ENCODE measurements at places on chromosomes 1 and 21.

DNA sequence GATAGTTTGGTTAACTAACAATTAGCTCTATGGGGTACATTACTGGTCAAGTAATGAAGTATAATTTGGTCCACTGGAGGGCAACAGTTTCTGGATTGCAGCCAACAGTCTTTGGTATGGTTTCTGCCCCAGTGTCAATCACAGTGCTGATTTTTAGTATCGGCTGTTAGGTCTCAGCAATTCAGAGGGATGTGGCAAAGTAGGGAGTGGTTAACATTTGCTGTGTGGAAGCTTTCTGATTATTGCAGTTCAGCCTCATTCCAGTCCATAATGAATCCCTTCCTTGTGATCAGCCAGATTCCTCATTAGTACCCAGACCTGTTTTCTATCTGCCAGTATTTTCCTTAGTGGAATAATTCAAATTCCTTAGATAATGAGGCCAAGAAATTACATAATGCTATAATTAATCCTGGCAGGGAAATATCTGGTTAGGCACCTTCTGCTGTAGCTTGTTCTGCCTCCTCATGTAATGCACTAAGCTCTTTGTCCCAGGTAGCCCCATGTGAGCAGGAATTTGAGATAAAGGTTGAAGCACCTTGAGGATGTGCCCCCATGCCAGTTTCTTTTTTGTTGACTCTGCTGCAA lies 14.0 kb downstream of the F3 start:
- no peak for DNase-seq

DNA sequence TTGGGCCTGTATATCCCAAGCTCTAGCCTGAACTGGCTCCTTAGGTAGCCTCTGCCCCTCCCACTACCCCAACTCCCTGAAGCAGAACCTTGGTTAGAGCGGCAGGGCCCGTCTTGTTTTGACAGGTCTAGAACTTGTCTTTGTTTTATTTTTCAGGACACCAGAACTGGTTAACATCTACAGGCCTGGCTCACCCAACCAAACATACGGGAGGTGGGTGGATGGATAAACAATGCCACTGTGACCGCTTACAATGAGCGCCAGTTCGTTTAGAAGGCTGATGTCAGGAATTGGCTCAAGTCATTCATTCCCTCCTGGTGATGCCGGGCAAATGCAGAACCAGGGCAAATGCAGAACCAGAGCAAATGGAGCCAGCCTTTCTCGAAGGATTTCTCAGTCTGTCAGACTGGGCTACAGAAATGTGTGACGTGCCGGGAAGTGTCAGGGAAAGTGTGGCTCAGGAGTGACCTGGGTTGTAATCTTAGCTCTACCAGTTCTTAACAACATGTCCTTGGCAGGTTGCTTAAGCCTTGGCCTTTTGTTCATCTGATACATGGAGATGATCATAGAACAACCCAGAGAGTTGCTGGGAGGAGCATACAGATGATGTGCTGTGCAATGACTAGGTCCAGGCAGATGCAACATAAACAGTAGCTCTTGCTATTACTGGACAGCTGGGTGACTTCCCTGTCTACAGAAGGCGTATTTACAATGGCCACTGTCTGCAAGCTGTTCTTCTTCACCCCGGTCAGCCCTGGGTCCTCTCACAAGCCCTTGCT lies 30.5 kb upstream of the BTG2 start:
- no peak for DNase-seq

DNA sequence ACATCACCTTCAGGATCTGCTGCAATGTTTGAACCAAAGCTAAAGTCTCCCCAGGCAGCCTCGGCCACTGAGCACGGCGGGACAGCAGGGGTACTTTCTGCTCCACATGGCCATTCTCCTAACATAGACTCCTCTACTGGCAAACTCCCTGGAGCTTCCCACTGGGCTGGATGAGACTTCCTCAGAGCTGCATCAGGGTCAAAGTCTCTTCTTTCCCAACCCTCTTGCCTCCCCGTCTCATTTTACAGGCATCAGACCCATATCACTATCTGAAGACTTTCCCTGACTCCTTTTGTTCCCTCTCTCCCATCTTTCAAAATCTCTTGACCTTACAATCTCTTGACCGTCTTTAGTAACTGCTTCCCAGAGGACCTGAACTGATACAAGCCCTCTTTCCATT lies 42.2 kb upstream of the KIRREL1 start:
- DNase-seq: no peak

DNA sequence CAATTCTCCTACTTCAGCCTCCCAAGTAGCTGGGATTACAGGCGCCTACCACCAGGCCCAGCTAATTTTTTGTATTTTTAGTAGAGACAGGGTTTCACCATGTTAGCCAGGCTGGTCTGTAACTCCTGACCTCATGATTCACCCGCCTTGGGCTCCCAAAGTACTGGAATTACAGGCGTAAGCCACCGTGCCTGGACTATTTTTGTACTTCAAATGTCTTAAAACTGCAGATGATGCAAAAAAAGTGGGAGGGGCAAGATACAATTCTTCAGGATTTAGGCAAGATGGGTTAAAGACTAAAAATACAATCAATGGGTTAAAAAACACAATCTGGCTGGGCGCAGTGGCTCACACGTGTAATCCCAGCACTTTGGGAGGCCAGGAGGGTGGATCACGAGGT lies 4.7 kb downstream of the SCAF4 start:
- no peak for DNase-seq

DNA sequence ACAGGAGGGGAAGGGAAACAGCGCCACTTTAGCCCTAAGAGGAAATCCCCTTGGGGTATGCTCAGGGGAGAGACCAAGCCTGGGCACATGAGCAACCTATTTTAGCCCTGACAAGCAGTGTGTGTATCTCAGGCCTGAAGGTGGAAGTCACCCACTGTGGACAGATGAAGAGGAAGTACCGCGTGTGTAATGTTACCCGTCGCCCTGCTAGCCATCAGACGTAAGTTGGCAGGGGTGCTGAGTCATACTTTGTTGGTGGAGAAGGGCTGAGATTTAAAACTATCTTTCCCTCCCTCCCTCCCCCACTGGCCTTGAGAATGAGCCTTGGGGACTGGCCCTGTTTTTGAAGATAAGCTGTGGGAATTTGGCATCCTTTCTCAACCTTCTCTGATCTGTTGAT lies 11.2 kb downstream of the AGO1 start:
- no peak for DNase-seq

- DNase-seq: no peak
Measured at GRCh38 chr1:83927061-83927460, 71.9 kb downstream of the TTLL7 start.

DNA sequence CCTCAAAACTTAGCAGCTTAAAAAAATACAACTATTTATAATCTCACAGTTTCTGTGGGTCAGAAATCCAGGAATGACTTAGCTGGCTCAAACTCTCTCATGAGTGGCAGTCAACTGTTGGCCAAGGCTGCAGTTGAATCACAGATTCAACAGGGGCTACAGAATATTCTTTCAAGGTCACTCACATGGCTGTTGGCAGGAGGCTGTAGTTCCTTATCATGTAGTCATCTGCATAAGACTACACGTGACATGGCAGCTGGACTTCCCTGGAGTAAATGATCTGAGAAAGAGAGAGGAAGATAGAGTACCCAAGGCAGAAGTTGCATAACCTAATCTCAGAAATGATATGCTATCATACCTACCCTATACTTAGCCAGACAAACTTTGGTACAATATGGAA lies 75.2 kb upstream of the TSPAN2 start:
- no peak for DNase-seq

DNA sequence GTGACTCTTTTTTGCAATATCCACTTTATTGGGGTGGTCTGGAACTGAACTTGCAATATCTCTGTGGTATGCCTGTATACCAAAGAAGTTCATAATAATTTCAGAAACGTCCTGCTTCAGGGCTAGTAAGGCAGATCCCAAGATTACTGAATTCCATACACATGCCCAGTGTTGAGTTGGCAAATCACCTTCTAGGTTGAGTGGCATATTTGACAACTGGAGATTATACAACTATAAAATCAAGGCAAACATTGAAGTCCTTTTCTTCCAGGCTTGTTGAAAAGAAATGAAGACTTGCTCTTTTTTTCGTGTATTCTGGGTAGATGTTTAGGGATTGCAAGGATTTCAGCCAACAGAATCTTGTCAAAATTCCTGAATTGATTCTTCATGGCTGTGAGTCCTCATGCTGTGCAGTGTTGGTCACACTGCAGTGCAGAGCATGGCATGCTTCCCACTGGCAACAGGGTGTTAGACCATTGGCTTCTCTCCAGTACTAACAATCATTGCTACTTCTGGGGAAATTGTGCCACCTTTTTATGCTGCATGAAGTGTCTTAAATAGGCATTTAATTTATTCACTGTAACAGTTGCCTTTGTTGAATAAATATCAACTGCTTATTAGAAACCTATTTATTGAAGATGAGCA lies 367.1 kb upstream of the ADGRL4 start:
- no peak for DNase-seq

GRCh38 chr1:240092301-240093119 lies 827 bp downstream of the FMN2 start:
- DNase-seq: no peak

DNA sequence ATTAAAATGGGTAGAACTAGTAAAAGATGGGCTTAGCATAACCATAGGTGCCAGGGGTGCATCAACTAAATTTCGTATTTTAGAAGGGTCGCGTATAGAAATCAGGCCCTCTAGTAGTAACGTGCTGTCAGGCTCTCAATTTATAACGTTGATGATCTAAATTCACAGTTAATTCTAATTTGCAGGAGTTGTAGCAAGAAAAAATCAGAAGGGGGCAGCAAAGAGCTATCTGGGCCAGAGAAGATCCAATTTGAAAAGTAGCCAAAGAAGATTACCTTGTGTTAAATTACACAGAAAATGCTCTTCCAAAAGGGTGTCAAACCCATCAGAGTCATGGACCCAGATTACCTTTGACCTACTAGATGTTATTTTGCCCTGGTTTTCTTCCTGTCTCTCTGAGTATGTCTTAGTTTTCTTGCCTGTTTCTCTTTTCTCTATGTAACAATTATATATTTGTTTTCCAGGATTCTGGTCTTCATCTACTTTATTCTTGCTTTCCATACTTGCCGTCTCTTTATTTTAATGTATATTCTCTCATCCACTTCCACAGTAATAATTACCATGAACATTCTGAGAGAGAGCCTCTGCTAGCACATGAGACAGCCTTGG lies 1030.9 kb downstream of the AMY1C start:
- DNase-seq: no peak

GRCh38 chr1:91018006-91018405 lies 3.8 kb downstream of the ZNF644 start:
- peak; percentile 57 for DNase-seq

GRCh38 chr1:145751491-145752037 lies 32.3 kb downstream of the CD160 start:
- DNase-seq: no peak

DNA sequence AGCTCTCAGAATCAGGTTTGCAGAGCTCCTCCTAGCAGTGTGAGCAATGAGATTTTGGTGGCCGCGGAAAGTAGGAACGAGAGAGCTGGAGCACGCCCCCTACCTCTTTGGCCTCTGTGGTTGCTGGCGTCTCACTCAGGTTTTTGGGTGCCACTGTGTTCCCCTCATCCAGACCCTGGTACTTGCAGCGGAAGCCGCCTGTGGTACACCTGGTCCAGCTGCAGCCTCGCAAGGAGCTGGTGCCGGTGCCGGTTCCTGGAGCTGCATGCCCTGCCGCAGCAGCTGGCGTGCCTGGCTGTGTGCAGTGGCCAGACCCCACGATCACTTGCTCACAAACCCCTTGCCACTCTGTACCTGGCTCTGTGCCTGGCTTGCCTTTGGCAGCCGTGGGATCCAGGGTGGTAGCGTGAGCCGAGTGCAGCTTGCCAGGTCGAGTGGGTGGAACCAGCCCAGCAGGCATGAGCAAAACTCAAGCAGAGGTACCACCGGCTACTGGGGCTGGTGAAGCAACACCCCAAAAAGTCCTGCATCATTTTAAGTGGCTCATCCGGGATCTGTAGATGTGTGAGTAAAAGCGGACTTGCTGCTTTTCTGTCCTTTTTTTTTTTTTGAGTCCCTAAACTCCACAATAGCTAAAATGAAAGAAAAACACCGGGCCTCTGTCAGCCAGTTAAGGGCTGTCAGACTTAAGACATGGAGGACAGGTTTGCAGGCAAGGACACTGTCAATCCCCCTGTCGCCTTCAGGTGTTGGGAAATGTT lies 844.9 kb downstream of the KCNT2 start:
- no peak for DNase-seq

DNA sequence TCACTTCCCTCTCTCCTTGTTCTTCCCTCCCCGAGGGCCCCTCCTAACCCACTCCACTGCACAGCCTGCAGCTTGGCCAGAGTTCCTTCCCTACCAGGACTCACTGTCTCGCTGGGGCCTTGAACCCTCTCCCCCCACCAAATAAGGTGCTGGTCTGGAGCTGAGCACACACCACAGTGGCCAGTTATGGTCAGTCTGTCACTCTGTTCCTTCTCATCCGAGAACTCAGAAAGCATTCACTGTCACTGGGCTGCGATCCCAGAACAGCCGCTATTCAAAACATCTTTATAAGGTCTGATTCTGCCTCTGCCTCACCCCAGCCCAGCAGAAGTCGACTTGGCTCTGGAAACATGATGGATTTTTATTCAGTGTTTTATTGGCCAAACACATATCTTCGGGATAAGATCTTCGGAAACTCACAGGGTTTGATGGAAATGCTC lies 19.8 kb upstream of the LBR start:
- DNase-seq: no peak

GRCh38 chr1:5371270-5371669 lies 621.0 kb downstream of the NPHP4 start:
- DNase-seq: no peak

DNA sequence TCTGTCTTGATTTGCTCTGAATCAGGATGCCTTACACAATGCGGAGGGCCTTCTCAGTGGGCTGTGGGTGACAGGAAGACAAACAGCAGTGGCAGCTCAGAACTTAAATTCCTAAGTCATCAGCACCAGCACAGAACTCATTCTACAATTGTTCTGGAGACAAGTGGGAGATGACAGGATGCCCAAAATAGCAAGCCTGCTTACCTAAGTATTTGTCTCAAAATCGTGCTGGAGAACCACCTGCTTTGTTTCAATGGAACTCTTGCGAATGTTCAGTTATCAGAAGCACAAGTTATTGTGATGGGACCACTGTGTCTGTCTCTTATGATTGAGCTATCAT lies 76.1 kb downstream of the VCAM1 start:
- DNase-seq: no peak

DNA sequence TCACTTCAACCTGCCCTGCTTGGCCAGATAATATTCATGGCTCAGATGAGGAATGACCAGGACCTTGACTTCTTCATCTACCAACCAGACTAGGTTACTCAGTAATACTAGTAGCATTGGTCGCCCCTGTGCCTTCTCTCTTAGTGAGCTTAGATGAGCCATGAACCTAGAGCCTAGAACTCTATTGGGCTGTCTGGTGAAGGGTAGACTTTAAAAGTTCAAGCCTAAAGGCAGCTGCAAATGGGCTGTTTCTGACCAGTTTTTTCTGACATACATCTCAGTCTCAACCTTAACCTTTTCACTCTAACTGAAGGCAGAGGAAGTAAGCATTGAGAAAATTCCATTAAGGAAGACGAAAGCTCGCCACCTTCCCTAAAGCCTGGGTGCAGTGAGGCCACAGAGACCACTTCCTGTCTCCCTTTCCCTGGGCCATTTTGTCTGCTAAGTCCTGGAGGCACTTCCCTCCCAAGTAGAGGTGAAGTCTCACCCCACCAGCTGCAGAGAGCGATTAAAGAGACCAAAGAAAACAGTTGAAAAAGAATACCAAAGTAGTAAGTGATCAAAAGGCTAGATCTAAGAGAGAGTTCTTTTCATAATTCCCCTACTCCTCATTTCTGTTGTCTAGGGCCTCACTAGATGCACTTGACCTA lies 53.3 kb downstream of the MTR start:
- DNase-seq: no peak
